NCI-H1694 (cell line): ENCODE measurements at places on chromosomes 1 and 21.

DNA sequence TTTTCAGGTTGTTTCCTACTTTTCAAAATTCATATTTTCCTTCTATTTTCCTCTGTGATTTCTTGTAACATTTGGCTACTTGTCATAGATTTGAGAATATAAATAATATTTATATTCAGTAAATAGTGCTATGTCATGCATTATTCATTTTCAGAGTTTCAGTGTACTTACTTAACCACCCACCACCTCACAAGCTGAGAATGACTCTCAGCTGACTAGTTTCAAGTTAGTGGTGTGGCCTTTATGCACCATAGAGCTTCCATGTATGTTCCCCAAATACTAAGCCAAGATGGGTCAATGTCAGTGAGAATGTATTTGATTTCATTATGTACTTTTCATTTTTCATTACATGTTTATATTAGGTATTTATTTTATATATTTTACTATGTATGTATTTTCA lies 56.9 kb upstream of the RGS1 start:
- DNase-seq, result no peak

DNA sequence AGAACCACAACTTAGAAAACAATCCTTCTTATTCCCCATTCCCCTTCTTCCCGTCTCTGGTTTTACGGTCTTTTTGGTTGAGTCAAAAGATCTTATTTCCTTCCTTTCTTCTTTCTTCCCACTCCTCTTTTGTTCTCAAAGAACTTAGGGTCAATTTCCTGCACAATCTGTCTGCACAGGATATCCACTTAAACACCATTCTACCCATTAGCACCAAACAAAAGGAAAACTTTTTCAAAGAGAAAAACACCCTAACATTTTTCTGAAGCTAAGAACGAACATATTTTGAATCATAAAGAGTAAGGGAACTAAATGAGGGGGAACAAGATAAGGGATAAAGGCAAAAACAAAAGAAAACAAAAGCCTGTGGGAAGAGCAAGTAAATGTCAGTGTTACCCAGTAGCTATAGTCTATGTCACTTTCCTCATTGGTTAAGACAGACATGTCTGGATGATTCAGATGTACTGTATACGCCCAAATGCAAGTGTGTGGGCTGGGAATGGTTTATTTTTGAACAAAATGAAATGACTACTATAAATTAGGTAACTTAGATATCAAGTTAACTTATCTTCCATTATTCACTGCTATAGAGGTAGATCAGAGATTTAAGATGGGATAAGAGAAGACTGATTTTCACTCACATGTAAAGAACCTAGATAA lies 59.9 kb downstream of the TOR3A start:
- DNase-seq, result no peak

- DNase-seq, result no peak
Observed at GRCh38 chr1:9691108-9691445, 39.5 kb downstream of the PIK3CD start.

- DNase-seq, result no peak
Observed at GRCh38 chr1:6534248-6534822, 20.0 kb downstream of the NOL9 start.

DNA sequence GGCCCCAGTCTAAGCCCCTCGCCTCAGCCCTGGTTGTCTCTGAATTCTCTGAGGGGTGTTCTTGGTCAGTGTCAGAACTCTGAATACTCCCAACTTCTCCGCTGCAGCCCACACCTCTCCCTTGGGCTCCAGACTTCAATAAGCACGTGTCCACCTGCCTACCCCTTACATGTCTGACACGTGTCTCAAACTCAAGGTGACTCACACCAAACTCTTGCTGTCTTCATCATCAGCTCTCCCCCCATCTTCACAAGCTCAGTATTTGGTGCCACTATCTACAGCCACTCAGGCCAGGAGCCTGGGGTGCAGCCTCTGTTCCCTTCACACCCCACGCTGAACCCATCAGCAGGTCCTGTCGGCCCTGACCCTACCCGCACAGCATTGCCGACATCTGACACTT lies 18.8 kb upstream of the UBXN10 start:
- no peak for DNase-seq

- DNase-seq, result no peak
Observed at GRCh38 chr1:223343692-223344091, 20.3 kb downstream of the SUSD4 start.

GRCh38 chr1:22452481-22452957 lies 868 bp downstream of the ZBTB40 start:
- DNase-seq, result no peak
